ENCODE measurements at places on chromosomes 13 and 19.
A peak's percentile ranks its signal among the peaks of the same experiment; 100 is the strongest.

DNA sequence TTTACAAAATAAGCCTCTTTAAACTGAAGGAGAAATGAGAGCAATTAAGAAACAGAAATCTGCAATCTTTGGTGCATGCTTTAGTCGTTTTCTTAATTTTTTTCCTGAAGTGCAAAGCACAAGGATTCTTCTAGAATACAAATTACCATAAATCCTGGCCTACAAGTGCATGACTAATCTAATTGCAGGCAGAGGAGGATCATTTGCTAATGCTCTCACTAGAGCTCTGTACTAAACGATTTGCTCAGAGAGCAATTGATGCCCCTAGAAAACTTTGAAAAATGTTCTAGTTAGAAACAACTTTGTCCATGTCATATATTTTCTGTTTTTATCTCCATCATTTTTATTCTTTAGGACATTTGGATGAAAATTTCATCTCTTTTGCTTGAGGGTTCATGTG, 193.2 kb downstream of the POU4F1 start:
- no peak for DNase-seq

GRCh38 chr13:33032037-33032625, 15.9 kb downstream of the KL start:
- no peak for DNase-seq

- DNase-seq, result no peak
Observed at GRCh38 chr19:34733266-34733745, 737 bp upstream of the ZNF181 start.

GRCh38 chr13:99220199-99220935, 19.7 kb downstream of the UBAC2 start:
- no peak for DNase-seq

GRCh38 chr13:24512908-24513213, 283 bp upstream of the PARP4 start:
- DNase-seq, result no peak

DNA sequence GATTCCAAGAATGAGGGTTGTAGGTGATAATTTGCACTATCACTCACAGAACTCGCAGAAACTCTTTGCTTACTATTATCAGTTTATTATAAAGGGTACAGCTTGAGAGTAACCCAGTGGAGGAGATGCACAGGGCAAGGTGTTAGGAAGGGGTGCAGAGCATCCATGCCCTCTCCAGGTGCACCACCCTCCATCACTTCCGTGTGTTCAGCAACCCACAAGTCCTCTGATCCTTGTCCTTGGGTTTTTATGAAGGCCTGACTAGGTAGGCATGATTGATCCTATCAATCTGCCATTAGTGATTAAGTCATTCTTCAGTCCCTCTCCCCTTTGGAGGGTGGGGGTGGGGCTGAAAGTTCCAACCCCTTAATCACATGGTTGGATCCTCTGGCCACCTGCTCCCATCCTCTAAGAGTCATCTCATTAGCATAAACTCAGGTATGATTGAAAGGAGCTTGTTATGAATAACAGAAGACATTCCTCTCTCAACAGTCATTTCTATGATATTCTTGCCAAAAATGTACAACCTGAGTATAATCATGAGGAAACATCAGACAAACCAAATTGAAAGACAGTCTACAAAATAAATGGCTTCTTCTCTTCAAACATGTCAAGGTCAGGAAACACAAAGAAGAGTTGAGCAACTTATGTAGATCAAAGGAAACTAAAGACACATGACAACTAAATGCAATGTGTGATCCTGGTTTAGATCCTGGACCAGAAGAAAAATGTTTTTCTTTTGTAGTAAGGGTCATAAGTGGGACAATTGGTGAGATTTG, 225.4 kb downstream of the PCCA start:
- DNase-seq, result no peak

DNA sequence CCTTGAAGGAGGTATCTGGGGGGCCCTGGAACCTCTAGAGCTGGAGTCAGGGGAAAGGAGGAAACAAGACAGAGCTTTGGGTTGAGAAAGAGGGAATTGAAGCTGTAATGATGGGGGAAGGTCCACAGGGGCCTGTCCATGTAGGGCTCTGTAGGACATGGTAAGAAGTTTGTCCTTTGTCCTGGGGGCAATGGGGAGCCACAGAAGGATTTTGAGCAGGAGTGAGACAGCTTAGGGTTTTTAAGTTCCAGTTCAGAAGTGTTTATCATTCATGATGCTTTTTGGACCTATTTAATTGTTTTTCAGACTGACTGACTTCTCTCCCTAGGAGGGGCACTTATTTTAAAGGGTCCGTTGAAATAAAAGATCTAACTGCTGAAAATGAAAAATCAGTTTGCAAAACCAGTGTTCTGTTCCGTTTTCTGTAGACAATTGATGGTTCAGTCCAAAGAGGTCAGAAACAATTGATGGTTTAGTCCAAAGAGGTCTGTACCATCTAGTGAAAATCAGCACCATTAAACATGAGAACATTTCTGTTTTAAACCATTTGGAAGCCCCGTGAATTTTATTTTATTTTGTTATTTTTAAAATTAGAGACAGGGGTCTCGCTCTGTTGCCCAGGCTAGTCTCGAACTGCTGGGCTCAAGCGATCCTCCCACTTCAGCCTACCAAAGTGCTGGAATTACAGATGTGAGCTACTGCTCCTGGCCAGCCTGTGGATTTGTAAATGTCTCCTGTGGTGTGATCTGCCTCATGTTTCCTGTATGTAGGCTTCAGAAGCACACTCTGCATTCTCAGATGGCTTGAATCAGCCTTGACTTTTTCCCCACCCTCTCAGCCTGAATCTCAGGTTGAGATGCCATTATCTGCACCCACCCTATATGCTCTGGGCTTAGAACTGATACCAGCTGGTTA, 8.4 kb downstream of the PLD3 start:
- DNase-seq, result no peak

DNA sequence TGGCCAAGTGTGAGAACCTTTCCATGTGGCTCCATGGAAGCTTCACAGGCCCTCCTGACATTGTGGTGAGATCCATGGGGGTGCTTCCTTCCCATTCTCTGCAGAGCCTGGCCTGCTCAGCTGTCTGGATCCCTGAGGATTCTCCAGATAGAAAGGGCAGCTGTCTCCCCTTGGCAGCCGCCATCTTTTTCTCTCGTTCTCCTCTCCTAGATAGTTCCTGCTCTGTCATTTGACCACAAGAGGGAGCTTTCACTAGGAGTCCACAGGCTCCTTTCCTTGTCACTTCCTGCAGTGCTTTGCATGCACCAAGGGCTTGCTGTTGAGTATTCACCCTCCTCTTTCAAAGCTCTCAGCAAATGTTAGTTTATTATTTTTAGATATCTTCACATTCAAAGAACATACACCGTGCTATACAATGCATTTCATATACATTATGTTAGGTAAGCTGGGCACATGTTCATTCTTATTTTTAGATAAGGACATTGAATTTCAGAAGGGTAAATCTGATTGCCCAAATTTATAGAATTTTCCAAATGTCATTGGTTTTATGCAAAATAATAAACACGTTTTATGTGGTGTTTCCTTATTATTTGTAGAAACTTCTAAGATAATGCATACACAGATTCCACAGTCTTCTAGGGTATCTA, 133.2 kb downstream of the FRY start:
- DNase-seq, result no peak

DNA sequence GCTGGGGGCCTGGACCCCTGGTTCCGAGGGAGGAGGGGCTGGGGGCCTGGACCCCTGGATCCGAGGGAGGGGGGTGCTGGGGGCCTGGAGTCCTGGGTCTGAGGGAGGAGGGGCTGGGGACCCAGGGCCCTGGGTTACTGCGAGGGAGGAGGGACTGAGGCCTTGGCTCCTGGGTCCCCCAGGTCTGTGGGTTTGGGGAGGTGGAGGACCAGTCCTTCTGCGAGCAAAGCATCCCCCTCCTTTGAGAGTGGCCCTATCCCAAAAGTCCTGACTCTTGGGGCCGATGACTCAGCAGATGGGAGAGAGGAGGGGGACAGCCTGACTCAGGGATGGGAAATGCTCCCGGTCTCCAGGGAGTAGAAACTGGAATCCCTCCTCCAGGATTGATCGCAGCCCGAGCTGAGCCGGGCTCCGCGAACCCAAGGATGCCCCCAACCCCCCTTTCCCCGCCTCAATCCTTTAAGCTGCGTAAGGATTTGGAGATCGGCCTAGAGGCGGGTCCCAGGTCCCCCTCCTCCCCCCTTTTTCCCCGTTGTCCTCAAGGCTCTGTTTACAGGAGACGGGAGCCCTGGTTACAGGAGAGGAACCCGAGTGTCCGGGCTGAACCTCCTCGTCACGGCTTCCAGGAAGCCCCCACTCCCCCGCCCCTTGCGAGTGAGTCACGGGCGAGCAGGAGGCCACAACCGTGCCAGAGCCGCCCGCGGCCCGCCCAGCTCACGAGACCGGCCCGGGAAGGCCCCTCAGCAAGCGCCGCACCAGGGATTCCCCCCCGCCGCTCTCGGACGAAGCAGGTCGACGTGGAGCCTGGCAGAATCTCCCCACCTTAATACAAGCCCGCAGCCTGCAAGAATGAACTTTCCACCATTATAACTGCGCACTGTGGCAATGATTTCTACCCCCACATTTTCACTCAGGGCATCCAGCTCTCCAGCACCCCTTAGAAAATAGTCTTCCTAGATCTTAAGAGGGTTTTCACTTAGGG, 3.0 kb upstream of the ZFP36 start:
- DNase-seq, result peak; percentile 95

- DNase-seq, result no peak
Observed at GRCh38 chr13:98447881-98448641, 128.8 kb downstream of the STK24 start.

GRCh38 chr13:41302743-41303142, 8.3 kb upstream of the NAA16 start:
- DNase-seq, result no peak

DNA sequence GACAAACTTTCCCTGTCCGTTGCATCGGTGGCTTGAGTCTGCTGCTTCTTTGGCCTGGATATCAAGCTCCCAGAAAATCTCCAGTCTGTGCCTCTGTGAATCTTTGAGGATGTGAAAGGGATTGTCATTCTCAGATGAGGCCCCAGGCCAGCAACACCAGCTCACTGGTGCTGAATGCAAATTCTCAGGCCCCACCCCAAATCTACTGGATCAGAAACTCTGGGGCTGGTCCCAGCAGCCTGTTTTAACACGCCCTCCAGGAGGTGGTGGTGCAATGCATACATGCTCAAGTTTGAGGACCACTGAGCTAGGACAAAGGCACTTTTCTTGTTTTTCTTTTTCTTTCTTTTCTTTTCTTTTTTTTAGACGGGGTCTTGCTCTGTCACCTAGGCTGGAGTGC, 23.6 kb downstream of the TNFSF11 start:
- DNase-seq, result no peak

DNA sequence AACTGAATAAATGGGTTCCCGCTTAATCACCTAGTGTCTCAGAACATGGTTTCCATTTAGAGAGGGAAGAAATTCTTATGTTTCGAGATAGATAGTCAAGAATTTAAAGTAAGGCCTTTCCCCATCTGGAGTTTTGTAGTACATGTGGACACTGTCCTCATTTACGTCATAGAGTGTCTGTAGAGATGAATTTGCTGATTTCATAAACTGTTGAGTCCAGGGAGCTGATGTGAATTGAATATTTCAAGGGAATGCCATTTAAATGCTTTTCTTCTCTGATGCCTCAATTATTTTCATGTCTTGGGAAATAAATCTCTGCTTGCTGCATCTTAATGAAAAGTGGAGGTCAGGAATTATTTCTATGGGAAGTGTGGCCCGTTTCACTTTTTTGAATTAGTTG, 9.5 kb downstream of the CEBPG start:
- peak; percentile 2 for DNase-seq

DNA sequence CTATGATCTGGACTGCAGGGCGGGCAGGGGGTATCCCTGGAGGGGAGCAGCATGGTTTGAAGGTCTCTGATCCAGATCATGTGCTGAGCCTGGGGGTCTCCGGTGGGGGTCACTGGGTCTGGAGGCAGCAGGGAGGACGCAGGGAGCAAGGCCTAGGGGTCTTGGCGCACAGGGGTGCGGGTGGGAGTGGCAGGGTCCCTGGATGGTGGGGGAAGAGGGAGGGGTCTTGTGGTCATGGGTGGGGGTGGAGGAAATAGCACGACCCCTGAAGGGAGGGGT, 1.9 kb downstream of the BTBD2 start:
- no peak for DNase-seq

DNA sequence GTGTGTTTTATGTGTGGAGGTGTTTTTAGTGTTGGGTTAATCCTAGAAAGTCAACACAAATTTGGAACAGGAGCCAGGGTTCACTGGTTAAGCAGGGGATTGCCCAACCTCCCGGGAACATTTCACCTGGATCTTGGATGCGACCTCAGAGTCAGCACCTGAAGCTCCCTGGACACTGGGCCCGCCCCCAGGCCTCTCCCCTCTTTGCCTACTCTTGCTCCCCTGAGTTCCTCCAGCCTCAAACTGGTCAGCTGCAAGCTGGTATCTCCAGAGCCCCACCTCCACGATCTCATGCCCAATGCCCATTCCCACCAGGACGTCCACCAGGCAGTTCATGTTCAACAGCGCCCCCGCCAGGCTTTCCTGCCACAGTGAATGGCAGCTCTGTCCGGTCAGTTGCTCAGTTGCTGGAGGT, 9.7 kb downstream of the HSD17B14 start:
- DNase-seq, result no peak

GRCh38 chr13:41710771-41711170, 250.1 kb downstream of the VWA8 start:
- DNase-seq, result no peak

GRCh38 chr13:33992881-33993336, 175.0 kb downstream of the RFC3 start:
- DNase-seq, result no peak

DNA sequence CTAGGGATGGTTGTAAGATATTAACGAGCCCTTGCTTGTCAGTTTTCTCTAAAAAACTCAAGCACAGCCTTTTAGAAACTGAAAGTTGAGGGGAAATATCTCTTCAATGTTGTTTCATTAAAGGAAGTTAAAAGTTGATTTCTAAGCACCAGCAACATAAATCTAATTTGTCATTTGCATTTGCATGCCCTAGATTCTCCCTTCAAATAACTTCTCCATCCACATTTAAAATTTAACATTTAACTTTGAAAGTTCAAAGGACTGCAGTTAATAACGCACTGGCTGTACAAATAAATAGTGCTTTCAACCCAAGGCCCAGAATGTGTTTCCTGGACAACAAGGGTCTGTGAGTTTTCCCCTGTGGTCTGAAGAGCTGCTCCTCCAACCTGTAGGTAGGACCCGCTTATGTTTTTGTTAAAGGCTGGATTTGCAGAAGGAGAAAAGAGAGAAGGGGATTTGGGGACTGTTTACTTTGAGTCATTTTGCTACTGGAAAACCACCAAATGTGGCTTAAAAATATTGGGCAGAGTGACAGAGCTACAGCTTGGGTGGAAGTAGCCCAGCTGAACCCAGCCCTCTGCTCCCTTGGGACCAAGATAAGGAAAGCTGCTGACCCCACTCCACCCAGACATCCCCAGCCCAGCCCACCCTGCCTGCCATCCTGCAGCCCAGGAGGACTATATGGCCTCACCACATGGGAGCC, 39.8 kb downstream of the TNFRSF19 start:
- DNase-seq, result no peak

- DNase-seq, result no peak
Observed at GRCh38 chr19:1507192-1507660, 5.6 kb downstream of the ADAMTSL5 start.

- no peak for DNase-seq
Observed at GRCh38 chr19:756236-756635, 5.3 kb downstream of the MISP start.

GRCh38 chr19:38907227-38907626, 4.8 kb downstream of the CCER2 start:
- DNase-seq, result no peak

GRCh38 chr13:108779308-108779707, 149.9 kb downstream of the MYO16 start:
- DNase-seq, result no peak

- peak; percentile 72 for DNase-seq
Observed at GRCh38 chr19:11560404-11561051, 1.5 kb upstream of the ELOF1 start.

GRCh38 chr19:5339198-5339949, 1.2 kb downstream of the PTPRS start:
- no peak for DNase-seq
